Aorta (tissue), 5 donors: ENCODE measurements at places on chromosomes 16 and 17.

DNA sequence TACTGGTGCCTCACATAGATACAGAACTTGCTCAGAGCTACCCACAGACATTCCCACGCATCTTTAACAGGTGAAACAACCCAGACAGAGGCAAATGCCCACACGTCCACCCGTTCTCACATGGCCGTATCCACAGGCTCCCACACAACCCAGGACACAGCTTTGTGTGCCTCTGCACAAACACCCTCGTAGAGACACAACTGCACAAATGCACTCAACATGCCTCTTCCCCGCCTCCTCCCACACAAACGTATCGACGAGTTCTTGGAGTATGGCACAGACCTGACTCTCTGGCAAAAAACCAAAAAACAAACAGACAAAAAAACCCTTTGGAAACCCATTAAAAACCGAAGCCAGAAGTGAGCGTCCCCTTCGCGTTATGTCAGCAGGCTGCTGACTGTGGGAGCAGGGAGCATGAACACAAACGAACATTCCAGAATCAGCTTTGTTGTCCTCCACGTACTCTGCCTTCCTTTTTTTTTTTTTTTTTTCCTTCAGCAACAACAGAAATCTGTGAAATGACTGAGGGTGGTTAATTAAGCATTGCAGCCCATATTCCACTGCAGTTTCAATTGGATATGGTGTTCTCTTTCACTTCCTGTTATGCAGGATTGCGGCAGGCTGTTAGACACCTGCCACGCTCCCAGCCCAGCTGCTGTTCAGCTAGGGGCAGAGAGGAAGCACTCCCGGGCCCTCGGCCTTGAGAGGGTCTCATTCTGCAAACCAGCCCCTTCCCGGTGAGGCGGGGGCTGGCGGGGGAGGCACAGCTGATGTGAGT lies 313.7 kb downstream of the MAF start:
- no peak overlapping the region for H3K4me3 ChIP-seq
- DNase-seq: peak; percentile 73
- no peaks in the 10 kb centered on the region for H3K4me1 ChIP-seq
- H3K36me3 ChIP-seq: no peaks in the 10 kb centered on the region

- DNase-seq: peak; percentile 90
- H3K27me3 ChIP-seq: no peaks in the 10 kb centered on the region
- no peaks in the 10 kb centered on the region for H3K4me1 ChIP-seq
- H3K4me3 ChIP-seq: peak overlapping the region; percentile 72
- H3K27ac ChIP-seq: peak overlapping the region; percentile 57
Measured at GRCh38 chr17:4947411-4948165, 742 bp downstream of the PFN1 start.

DNA sequence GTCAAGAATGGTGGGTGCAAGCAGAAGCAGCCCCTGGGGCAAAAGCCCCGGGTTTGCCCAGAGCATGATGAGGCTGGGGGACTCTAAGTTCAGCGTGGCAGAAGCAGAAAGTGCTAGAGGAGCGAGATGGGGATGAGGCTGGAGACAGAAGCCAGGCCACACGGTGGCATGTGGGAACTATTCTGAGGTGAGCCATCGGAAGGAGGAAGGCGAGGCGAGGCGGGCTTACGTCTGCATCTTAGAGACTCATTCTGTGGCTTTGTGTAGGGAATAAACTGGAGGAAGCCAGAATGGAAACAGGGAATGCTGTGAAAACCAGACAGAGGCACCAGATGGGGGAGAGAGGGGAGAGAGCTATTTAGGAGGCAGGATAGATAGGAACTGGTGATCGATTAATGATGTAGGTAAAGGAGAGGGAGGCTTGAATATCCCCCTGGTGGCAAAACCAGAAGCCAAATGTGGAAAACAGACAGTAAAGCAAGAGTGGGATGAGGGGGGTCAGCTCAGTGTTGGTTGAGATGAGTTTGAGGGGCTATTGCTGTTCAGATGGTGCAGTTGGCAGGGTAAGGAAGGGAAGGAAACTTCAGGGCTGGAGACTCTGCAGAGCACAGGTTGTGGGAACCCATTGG lies 3.1 kb upstream of the TNFSF13 start:
- no peak overlapping the region for H3K27ac ChIP-seq
- DNase-seq: no peak
- H3K27me3 ChIP-seq: no peaks in the 10 kb centered on the region
- no peaks in the 10 kb centered on the region for H3K36me3 ChIP-seq
- H3K4me3 ChIP-seq: no peak overlapping the region

DNA sequence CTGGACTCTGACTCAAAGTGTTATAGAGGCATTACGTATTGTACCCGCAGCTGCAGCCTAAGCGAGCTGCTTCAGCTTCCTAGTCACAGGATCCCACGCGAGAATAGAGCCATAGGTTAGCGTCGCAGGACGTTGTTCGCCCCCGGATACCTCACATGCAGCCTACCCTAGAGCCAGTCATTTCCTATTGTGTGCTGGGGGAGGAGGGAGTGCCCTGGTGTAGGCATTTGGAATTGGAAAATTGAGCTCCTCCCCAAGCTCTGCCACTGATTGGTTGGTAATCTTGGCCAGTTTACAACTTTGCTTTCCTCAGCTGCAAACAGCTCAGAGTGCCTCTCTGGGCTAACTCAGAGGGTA lies 530 bp downstream of the NAA60 start:
- DNase-seq: no peak
- no peaks in the 10 kb centered on the region for H3K36me3 ChIP-seq
- no peak overlapping the region for H3K27ac ChIP-seq

DNA sequence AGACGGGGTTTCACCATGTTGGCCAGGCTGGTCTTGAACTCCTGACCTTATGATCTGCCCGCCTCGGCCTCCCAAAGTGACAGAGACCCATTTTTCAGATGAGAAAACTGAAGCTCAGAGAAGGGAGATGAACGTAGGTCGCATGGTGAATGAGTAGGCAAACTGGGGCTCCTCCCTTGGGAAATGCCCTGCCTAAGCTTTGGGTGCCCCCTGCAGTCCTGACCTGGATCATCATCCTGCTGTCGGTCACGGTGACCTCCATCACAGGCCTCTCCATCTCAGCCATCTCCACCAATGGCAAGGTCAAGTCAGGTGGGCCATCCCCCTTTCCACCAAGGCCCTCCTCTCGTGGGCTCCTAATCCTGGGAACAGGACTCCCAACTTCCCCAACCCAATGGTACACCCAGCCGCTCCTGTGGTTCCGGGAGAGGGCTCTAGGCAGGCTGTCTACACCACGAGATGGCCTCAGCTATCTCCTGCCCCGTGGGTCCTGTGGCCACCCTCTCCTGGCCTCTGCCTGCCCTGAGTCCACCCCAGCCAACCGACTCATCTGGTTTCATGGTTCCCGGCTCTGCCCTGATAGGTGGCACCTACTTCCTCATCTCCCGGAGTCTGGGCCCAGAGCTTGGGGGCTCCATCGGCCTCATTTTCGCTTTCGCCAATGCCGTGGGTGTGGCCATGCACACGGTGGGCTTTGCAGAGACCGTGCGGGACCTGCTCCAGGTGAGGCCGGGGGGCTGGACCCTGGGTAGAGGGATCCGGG lies 4.7 kb downstream of the SLC12A3 start:
- no peak overlapping the region for H3K27ac ChIP-seq
- no peaks in the 10 kb centered on the region for H3K4me1 ChIP-seq
- no peak overlapping the region for H3K4me3 ChIP-seq
- no peak for DNase-seq

GRCh38 chr17:36661047-36661666 lies 59.8 kb downstream of the MRM1 start:
- no peak overlapping the region for H3K27ac ChIP-seq
- H3K27me3 ChIP-seq: no peaks in the 10 kb centered on the region
- H3K36me3 ChIP-seq: no peaks in the 10 kb centered on the region
- no peaks in the 10 kb centered on the region for H3K4me1 ChIP-seq

- no peak overlapping the region for H3K27ac ChIP-seq
- H3K27me3 ChIP-seq: no peaks in the 10 kb centered on the region
- H3K4me3 ChIP-seq: no peak overlapping the region
Measured at GRCh38 chr17:27991462-27991993, 50.9 kb upstream of the NLK start.

DNA sequence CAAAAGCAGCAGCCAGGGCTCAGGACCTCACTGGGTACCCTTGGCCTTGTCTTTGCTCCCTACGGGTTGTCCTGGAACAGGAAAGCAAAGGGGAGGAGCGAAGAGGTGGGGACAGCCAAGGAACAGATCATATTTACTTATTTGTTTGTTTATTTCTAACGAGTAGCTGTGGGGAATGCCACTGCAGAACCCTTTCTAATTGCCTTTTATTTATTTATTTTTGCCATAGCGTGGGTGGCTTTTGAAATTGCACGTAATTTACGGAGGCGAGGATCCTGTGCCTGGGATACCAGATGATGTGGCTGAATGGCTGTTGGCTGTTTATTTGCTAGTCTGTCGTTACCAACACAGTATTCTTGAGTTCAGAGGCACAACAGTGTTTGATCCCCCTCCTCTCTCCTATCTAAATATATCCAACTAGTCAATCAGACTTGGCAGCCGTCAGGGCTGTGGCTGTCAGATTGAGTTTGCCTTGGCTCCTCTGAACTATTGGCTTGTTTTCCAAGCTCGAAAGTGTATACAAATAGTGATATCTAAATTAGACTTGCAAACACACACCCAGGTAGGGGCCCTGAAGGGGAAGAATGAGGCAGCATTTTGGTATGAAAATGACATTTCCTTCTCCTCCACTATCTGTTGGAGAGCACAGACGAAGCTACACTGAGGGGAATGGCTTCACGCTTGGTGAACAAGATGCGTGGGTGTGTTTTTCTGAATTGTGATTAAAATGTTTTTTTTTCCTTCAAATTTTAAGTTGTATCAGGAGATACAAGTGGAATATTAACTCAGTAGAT lies 110.4 kb downstream of the MSI2 start:
- H3K36me3 ChIP-seq: no peaks in the 10 kb centered on the region
- H3K27me3 ChIP-seq: no peaks in the 10 kb centered on the region
- H3K27ac ChIP-seq: no peak overlapping the region

GRCh38 chr17:28828294-28829040 lies 14.1 kb downstream of the FAM222B start:
- H3K36me3 ChIP-seq: no peaks in the 10 kb centered on the region
- H3K27me3 ChIP-seq: no peaks in the 10 kb centered on the region
- no peak overlapping the region for H3K27ac ChIP-seq
- H3K4me1 ChIP-seq: no peaks in the 10 kb centered on the region
- no peak for DNase-seq

DNA sequence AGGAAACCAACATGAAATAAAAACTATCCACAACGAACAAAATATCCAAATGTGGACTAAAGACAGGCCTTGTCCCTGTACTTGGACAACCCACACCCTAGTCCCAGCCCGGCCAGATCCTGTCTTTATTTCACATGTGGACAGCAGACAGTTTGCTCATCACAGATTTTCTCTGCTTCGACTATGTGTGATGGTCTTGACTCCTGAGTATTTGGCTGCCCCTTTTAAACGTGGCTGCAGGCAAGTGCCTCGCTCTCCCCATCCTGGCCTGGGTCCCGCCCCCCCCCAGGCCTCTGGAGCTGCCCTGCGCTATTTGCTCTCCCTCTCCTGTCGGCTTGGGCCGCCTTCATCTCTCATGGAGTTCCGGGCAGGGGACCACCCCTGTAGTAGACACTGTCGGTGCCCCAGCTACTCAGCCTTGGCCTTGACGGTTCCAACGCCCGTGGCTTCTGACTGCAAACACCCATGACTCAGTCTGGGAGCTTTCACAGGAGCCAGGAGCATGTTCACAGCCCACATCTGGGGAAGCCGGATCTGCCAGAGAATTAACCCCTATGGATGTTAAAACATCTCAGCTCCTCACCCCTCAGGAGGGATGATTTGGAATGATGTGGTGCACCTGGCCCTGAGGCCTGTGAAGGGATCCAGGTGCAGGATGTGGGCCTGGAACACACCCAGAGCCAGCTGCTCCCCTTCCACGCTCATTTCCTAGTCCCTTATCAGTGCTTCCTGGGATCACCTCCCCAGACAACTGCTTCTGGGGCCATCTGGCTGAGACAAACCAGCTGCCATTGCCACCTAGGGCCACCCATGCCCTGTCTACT lies 229.7 kb upstream of the RPL38 start:
- no peak overlapping the region for H3K27ac ChIP-seq
- no peak for DNase-seq
- no peaks in the 10 kb centered on the region for H3K36me3 ChIP-seq
- H3K4me3 ChIP-seq: no peak overlapping the region

DNA sequence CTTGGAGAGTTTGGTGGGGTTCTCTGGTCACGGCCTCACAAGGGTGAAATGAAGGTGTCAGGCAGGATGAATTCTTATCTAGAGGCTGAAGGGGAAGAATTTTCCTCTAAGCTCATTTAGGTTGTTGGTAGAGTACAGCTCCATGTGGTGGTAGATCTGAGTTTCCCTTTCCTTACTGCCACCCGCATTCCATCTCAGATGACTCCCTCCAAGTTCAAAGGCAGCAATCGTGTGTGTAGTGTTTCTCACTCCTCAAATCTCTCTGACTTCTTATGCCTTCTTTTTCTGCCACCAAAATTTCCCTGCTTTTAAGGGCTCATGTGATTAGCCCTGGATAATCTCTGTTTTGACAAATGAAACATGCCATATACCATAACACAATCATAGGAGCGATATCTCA lies 135.5 kb upstream of the MYOCD start:
- no peak overlapping the region for H3K27ac ChIP-seq
- DNase-seq: no peak
- H3K4me1 ChIP-seq: no peaks in the 10 kb centered on the region
- H3K27me3 ChIP-seq: no peaks in the 10 kb centered on the region
- no peak overlapping the region for H3K4me3 ChIP-seq

DNA sequence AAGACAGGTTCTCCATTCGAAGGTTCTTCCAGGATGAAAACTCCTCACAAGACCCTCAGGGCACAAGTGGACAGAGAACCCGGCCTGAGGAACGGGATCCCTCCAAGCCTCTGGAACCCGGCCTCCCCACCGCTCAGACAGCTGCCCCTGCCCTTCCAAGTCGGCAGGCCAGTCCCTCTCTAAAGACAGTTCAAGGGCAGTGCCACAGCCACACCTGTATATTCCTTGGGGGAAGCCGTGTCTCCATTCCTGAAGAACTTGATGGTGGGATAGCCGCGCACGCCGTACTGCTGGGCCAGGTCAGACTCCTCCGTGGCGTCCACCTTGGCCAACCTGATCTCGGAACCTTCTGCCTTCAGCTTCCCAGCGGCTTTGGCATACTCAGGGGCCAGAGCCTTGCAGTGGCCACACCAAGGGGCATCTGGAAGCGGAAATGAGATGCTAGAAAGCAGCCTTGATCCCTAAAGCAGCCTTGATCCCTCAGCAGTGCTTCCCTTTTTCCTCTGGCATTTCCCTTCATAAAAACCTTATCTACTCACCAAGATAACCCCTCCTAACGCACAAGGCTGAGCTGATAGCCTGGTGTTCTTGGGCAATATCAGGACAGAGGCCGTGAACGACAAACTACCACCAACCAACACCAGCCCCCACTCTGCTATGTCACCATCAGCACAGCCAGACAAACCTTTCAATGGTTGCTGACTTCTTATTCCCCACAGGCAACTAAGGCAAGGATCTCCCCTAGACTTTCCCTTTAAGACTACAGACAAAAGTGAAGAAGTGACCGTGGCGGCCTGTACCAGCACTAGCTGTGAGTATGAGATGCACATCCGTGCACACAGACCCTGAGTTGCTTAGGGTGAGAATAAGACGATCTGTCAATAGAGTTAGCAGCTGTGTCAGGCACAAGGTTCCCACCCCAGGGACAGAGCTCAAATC lies 1.1 kb downstream of the P4HB start:
- peaks cover 4% of the 10 kb centered on the region for H3K4me1 ChIP-seq
- H3K4me3 ChIP-seq: peak overlapping the region; percentile 93
- peaks cover 2% of the 10 kb centered on the region for H3K27me3 ChIP-seq

- H3K4me3 ChIP-seq: no peak overlapping the region
- H3K36me3 ChIP-seq: peaks cover 3% of the 10 kb centered on the region
- H3K27me3 ChIP-seq: no peaks in the 10 kb centered on the region
- no peak for DNase-seq
- H3K27ac ChIP-seq: no peak overlapping the region
Measured at GRCh38 chr16:56488035-56488434, 31.8 kb downstream of the BBS2 start.
